Anterior cingulate cortex (tissue), 58 donors: ENCODE measurements at places on chromosomes 12 and 14.

- no peak for DNase-seq
Measured at GRCh38 chr14:31968107-31968810, 108.8 kb upstream of the ARHGAP5 start.

DNA sequence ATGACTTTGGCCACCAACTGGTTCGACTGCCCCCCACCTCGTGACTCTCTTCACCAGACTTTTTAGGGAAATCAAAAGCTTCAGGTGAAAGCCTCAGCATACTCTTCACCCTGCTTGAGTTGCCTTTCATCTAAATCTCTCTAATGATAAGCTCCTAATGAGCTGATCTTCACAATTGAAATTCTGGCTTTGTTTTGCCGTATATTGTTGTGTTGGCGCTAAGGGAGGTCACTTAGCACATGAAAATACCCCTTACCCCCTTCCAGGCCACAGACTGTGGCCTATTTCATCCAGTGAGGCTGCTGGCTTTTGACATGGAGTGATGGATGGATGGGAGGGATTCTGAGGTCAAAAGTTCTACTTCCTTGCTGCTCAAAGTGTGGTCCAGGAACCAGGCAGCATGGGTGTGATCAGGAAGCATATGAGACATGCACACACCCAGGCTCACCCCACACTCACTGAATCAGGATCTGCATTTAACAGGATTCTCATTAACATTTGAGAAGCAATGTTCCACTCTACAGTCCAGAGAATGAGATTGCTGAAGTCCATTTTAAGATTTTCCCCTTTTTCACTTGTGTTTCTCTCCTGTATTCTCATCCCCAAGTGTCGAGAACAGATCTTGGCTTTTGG, 131.4 kb downstream of the DACT1 start:
- no peak for DNase-seq

DNA sequence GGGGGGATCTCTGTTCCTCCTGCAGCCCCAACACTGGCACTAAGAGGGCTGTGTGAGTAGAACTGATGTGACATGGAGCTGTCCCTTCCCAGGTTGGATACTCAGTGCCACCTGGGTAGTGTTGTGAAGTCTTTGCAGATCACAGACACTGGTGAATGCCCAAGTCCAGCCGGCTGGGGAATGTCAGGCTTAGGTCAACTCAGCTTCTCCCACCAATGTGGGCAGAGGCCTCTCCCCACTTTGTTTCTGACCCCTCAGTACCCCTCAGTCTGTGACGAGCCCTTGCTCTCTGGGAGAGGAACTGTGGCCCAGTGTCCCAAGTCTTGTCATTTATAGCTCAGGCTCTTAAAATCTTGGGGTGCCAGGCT, 11.3 kb downstream of the SLC25A29 start:
- DNase-seq = no peak

DNA sequence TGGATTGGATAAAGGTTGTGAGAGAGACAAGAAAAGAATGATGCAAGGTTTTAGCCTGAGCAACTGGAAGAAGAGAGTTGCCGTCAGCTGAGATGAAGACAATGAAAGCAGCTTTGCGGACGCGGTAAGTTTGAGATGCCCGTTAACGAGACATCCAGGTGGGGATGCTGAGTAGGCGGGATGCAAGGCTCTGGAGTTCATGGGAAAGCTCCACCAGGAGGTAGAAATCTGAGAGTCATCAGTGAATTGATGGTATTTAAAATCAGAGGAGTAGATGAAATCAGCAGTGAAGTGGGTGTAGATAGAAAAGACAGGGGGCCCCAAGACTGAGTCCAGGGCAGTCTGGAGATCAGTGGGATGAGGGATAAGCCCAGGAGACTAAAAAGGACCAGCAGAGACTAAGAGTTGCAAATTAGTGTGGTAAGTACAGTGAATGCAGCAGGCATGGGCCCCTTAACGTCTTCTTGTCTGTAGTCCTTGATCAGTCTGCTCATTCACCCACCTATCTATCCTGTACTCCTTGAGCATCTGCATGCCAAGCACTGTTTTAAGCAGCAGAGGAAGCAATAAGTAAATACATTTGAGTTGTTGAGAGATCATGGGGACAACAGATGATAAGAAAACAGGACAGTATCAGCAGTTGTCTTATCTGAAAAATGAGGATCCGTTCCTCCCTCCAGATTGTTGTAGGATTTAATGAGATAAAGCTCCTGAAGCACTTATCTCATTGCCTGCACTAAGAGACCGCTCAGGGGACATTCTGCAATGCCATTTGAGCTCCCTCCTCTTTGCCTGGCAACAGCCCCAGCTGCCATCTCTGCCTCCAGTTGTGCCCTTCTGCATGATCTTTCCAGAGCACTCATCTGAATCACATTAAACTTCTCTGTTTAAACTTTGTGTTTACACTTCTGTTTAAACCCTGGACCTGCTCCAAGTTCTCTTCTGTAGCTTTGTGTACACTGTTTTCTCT, 91.5 kb downstream of the APAF1 start:
- DNase-seq = no peak

GRCh38 chr14:94462763-94463572, 10.4 kb upstream of the SERPINA11 start:
- no peak for DNase-seq

GRCh38 chr12:88816201-88816600, 235.9 kb upstream of the KITLG start:
- no peak for DNase-seq

DNA sequence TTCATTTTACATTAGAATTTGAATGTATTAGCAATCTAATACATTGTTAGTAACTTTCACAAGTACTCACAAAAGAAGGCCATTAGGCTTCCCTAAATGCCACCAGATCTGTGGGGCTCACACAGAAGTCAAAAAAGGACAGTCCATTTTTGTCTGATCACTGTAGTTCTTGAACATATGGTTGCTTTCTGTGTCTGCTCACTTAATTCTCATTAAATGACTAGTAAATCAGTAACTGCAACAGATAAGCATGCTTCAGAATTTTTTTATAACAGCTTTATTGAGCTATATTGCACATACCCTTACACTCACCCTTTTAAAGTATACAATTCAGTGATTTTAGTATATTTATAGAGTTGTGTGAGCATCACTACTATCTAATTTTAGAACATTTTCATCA, 71.4 kb downstream of the DENND5B start:
- no peak for DNase-seq

DNA sequence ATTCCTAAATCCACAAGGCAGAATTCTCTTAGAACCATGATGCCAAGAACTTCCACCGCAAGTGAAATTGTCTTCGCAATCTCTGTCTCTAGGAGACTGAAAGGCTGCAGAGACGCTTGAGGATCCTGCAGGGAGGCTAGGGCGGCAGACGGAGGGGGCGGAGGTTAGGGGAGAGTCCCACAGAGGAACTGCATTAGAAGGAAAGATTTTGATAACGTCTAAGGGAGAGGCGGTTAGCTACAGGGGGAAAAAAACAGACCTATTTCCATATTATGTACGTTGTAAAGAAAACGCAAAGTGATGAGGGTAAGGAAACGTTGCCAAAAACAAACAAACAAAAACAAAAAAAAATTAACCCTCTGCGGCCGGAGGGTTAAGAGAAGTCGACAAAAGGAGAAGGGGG, 595 bp downstream of the KLHL28 start:
- no peak for DNase-seq

- DNase-seq = peak; percentile 2
Measured at GRCh38 chr12:122355706-122356105, 66.8 kb downstream of the CLIP1 start.

DNA sequence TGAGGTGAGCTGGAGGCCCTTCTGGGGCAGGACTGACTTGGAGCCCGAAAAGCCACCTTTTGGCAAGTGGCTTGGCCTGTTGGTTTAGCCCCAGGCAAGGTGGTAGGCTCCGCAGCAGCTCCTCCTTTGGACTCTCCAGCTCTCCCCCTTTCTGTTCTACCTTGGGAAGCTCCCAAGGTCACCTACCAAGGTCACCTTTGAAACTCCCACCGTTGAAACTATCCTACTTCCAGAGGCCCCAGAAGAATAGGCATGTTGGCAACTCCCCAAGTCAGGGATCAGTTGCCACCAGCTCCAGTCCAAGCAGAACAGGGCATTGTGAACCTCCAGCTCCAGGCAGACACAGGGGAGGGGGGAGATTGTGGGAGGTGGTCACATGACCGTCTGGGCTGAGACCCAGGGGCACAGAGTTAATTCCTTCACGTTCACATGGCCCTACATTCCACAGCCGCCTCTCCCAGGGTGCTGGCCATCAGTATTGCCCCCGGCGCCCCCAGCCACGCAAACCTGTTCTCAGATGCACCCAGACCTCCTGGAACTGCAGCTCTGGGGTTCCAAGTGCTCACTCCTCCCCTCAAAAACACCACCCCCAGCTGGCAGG, 14.4 kb downstream of the IRF2BPL start:
- DNase-seq = no peak

DNA sequence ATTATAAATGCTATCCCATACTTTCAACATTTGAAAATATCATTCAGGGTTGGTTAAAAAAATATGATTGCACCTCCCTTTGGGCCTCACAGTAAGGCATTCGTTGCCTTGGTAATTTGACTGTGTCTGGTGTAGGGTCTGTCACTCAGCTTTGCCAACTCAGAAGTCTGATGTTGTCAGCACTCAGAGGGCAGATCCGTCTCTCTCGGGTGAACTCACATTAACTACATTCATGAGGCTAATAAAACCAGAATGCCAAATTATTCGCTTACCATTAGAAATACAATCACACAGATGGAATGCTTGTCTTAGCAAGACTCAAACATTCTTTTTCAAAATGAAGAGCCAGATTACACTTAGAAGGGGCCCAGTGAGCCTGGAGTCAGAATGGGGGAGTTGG, 53.0 kb downstream of the NPAS3 start:
- DNase-seq = no peak

DNA sequence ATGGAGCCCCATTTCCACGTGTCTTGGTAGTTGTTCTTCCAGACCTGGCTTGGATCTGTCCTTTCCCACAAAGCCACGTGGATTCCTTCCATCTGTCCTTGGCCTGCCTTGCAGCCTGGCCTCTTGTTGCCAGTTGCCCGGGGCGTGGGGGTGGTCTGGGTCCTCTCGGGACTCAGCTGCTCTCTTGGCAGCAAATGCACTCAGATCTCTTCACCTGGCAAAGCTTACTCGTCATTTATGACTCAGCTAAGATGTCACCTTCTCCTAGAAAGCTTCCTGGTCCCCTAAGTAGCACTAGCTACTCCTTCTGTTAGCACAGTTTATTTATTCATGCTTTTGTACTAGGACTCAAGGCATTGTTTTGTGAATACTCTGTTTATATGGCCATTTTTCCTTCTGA, 13.6 kb downstream of the PLEKHG3 start:
- no peak for DNase-seq

GRCh38 chr14:101716077-101716950, 45.2 kb upstream of the PPP2R5C start:
- no peak for DNase-seq

DNA sequence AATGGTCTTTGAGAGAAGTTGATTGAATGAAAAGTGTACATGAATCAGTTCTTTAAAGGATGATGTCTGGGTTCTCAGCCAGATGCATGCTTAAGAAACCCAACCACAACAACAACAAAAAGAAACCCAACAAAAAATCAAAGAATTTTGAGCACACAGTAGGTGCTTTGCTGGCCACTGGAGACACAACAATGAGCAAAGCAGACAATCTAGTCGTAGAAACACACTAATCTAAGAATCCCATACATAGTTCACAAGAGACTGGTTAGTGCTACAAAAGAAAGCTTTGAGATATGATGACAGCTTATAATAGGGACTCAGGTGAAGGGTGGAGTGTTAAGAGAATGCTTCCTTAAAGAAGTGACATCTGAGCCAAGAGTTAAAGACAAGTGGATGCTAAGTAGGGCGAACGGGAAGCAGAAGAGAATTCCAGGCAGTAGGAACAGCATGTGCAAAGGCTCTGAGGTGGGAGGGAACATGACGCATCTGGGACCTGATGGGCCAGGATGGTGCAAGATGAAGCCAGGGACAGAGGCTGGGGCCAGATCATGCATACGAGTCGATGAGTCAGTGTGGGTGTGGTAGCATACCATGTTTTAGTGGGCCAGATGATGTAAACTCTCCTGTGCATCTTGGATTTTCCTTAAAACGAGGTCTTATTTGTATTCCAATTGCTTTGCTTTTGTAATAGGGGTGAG, 4.6 kb upstream of the HIP1R start:
- no peak for DNase-seq

DNA sequence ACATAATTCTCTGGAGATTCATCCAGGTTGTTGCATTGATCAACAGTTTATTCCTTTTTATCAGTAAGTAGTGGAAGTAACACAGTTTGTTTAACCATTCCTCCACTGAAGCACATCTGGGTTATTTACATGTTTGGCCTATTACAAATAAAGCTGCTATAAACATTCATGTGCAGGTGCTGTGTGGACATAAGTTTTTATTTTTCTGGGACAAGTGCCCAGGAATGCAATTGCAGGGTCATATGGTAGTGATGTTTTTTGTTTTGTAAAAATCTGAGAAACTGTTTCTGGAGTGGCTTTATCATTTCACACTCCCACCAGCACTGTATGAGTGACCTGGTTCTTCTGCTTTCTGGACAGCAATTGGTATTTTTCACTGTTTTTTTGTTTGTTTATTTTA, 505.4 kb downstream of the CCER1 start:
- DNase-seq = no peak

GRCh38 chr12:55915482-55915859, 12.2 kb downstream of the PYM1 start:
- no peak for DNase-seq

- DNase-seq = no peak
Measured at GRCh38 chr14:33992274-33993007, 41.6 kb upstream of the EGLN3 start.

DNA sequence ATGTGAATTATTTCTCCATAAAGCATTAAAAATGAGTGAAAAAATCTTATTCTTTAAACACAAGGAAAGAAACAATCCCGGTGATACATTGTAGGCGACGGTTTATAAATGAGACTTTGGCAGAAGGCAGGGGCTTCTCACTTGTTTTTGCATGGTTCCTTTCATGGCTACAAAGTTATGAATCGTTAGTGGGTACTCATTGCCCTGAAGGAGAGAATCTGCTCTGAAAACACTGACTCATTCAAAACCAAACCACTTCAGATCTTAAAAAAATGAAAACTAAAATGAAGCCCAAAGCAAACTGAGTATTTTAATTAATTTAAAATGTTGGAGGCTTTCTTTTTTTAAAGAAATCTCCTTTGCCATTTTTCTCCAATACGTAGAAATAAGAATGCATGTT, 41.4 kb upstream of the AMIGO2 start:
- DNase-seq = no peak
